Activated CD8-positive, alpha-beta memory T cell treated with anti-CD3 and anti-CD28 coated beads, Interleukin-2, amount 10 ng/mL, durations not matched to agents 7 days and 5 days (primary cell): ENCODE measurements at places on chromosomes 7 and 10. TPM values are rescaled to one million over a fixed set of nuclear protein-coding genes. Genes with fewer than 3 reads are reported as not detected.

GRCh38 chr10:33295851-33296250 lies 38.6 kb downstream of the NRP1 start:
- H3K4me3 ChIP-seq: no peak overlapping the region
- H3K27ac ChIP-seq: no peak overlapping the region
- no peak for DNase-seq
- no peaks in the 10 kb centered on the region for H3K36me3 ChIP-seq

DNA sequence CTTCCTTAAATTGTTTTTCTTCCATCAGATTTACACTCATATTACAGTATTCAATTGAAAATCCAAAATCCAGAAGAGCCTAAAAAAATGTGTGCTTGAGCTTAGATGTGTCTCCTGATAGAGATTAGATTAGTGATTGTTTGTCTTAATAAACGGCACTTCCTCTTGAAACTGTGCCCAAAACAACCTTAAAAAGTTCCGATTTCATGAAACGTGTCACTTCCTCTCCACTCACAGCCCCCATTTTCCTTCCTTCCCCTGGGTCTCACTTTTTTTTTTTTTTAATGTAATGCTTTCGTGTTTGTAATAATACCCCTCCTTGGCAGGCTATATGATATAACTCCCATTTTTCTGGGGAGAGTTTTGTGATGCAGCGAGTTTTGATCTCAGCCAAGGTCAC lies 114.8 kb upstream of the ADO start:
- no peak for DNase-seq
- peaks cover 5% of the 10 kb centered on the region for H3K27me3 ChIP-seq
- H3K27ac ChIP-seq: no peak overlapping the region
- H3K4me3 ChIP-seq: no peak overlapping the region
- H3K4me1 ChIP-seq: peaks cover 25% of the 10 kb centered on the region

DNA sequence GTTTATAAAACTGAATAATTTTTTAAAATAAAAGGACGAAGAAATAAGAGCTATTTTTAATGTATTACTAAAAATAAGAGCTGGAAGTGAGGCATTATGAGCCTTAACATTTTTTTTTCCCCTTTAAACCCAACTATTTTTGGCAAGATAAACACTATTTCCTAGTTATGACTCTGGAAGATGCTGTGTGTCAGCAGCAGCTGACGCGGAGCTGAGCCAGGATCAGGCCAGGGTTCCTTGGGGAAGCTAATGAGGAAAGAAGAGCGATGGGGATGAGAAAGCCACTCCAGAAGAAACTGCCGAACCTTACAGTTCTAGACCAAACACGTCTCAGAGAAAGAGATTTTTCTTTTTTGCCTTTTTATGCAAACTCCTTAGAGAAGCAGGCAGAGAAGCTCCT lies 85.9 kb downstream of the USP6NL start:
- H3K27ac ChIP-seq: no peak overlapping the region
- no peak for DNase-seq
- H3K4me3 ChIP-seq: no peak overlapping the region
- no peaks in the 10 kb centered on the region for H3K27me3 ChIP-seq
- no peaks in the 10 kb centered on the region for H3K36me3 ChIP-seq

Gene NCF1
- 0.35 TPM for total RNA-seq

Gene LOXL4
- not detected for total RNA-seq
